ENCODE measurements at places on chromosomes 1 and 21. TPM values are rescaled to one million over a fixed set of nuclear protein-coding genes. Genes with fewer than 3 reads are reported as not detected.

GRCh38 chr1:171219346-171220080 lies 28.8 kb upstream of the FMO1 start:
- DNase-seq: no peak

GRCh38 chr1:117710710-117711109 lies 104.9 kb downstream of the TENT5C start:
- DNase-seq: no peak

DNA sequence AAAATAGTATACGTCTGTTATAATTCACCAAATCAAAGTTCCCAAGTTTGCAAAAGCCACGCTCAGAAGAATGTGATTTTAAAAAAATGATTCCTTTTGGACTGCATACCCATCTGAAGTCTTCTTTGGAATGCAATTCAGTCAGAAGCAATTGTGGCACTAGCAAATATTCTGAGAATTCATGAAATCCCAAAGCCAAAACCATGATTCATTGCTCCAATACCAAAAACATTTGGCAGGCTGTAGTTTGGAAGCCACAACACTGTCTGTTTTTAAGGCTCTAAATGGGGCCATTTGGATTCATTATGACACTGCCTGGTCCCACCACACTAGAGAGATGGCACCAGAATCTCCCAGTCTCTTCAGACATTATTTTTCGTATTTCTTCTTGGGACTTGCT lies 21.8 kb upstream of the LRRC53 start:
- no peak for DNase-seq

DNA sequence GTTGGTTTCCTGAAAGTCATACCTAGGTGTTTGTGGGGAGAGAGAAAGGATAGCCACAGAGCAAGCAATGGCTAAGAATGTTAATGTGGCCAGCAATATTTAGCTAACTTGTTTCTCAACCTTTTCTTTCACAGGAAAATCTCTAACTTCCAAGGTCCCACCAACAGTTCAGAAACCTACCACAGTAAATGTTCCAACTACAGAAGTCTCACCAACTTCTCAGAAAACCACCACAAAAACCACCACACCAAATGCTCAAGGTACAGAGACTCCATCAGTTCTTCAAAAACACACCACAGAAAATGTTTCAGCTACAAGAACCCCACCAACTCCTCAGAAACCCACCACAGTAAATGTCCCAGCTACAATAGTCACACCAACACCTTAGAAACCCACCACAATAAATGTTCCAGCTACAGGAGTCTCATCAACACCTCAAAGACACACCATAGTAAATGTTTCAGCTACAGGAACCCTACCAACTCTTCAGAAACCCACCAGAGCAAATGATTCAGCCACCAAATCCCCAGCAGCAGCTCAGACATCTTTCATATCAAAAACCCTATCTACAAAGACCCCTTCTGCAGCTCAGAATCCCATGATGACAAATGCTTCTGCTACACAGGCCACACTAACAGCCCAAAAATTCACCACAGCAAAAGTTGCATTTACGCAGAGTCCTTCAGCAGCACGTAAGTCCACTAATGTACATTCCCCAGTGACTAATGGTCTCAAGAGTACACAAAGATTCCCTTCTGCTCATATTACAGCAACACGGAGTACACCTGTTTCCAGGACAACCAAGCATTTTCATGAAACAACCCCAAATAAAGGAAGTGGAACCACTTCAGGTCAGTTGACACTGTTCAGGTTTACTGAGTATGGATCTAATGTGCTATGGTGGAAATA lies 15.3 kb downstream of the CD55 start:
- peak; percentile 15 for DNase-seq

ATP6V1G3 gene
- not detected for polyA plus RNA-seq

- no peak for DNase-seq
Measured at GRCh38 chr1:226568975-226569741, 20.6 kb downstream of the STUM start.

GRCh38 chr1:89125913-89126580 lies at the start of gene GBP2:
Gene GBP2 (minus strand): TSS chr1:89126114. CDS start chr1:89121966, 4,148 bp downstream.
- peak; percentile 32 for DNase-seq

DNA sequence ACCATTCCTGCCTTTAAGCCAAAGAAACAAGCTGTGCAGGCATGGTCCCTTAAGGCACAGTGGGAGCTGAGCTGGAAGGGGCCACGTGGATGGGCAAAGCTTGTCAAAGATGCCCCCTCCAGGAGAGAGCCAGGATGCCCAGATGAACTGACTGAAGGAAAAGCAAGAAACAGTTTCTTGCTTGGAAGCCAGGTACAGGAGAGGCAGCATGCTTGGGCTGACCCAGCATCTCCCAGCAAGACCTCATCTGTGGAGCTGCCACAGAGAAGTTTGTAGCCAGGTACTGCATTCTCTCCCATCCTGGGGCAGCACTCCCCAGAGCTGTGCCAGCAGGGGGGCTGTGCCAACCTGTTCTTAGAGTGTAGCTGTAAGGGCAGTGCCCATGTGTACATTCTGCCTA lies 1.3 kb upstream of the SLC50A1 start:
- DNase-seq: no peak

ADCY10 gene
- 0.23 TPM for polyA plus RNA-seq

MYBPH gene
- polyA plus RNA-seq: 0.41 TPM

DNA sequence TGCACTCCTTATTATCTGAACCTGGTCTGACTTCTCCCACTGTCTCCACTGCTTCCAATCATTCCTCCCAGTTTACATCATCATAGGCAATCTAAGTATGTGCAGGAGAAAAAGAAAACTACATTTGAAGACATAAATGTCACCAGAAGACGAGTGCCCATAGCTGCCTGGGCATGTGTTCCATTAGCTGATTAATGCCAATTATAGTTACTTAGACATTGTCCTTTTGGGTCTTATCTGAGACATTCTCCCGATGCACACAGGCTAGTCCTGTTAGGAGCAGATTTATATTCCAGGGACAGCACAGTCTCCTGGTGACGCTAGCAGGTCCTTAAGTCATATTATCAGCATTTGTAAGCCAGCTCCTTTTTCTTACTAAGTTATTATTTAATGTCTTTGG lies 52.6 kb upstream of the PTGFRN start:
- no peak for DNase-seq

DNA sequence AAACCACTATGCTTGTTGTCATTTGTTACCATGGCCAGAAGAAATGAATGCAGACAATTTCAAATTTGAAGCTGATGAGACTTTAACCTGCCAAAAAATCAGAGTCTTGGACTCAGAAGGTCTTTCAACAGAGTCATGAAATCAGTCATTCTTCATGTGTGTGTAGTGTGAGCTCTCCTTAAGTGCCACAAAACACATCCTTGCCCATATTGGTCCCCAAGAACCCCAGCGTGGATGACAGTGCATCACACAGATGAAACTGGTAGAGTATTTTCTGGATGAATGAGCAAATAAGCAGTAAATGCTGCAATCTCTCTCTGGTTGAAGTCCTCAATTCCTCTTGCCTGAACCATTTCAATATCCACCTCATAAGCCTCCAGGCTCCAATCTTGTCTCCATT lies 28.7 kb upstream of the ETS2 start:
- DNase-seq: no peak

MRPS6 gene
- 78.0 TPM for polyA plus RNA-seq

DNA sequence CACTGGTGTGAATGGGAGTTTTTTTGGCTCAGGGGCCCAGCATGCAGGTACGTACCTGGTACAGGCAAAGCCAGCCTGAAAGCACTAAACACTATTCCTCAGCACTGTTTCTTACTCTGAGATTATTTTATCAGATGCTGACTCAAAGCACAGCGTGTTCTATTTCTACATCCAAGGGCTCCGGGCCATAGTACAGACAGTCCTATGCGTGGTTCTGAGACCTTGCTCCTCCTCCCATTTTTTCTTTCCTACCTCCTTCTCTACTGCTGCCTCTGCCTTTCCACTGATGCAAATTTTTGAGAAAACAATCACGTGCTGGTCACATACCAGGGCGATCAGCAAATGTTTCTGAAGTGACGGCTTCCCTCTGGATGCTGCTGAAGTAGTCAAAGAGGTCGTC lies 36.3 kb downstream of the PDPN start:
- DNase-seq: no peak

DNA sequence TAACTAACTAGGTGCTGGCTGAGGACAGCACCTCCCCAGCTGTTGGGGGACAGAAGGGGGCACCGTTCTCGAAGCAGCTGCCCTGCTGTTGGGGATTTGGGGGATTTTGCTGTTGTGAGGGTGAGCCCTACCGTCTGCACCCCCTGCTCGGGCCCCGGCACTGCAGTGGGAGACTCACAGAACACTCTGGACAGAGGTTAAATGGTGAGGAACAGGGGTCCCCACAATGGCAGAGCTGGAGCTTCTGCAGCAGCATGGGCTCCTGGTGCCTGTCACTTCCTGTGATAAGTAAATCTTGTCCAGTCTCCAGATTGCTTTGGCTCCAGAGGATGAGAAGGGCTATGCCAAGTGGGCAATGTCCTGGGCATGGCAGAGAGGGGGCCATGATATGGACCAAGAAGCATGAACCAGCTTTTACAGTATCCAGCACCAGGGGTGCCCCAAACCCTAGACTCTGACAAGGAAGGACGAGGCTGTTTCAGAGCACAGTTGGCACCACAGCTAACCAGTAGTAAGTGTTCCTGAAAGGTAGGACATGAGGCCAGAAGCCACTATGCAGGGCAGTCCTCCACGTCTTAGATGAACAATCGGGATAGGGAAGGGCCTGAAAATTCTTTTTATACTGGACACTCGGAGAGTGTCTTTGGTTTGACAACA lies 365.1 kb upstream of the VAMP3 start:
- no peak for DNase-seq

- DNase-seq: no peak
Measured at GRCh38 chr1:44707959-44708831, 22.8 kb downstream of the RNU5D-1 start.

KIF14 gene
- polyA plus RNA-seq: 7.8 TPM

GRCh38 chr21:32096411-32096810 lies 182.4 kb downstream of the MIS18A start:
- no peak for DNase-seq

TAS1R3 gene
- 0.27 TPM for polyA plus RNA-seq

DNA sequence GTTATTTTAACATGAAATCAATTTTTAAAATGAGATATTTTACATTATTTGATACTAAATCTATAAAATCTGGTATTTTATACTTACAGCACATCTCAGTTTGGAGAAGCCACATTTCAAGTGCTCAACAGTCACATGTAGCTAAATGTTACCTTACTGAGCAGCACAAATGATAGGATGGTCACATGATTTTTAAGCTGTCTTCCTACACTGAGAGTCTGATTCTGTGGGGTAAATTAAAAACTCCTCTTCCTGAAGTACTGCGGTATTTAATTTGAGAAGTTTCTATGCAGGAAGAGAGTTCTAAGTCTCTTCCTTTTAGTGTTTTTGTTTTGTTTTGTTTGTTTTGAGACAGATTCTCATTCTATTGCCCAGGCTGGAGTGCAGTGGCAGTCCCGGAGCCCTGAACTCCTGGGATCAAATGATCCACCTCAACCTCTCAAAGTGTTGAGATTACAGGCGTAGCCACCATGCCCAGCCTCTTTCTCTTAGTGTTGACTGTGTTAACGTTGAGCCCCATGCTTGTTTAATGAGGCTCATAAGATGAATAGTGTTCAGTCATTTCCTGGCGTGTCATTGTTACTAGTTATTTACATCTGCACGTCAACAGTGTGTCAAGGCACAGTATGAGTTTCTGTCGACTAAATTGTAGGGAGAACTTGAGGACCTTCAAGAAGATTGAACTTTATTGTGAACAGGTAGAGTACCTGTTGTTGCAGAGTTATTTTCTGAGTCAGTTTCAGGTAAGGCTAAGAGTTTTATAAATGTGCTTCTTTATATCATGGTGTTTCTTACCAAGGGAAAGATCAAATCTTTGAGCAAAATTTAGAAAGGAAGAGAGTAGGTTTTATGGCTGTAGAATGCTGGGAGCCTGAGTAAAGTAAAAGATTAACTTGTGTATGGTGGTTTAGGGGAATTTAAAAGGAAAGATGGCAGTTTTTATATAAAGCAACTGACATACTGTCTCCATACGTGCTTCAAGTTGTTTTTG lies 3.3 kb downstream of the CNST start:
- no peak for DNase-seq

- DNase-seq: no peak
Measured at GRCh38 chr1:54553602-54554313, 5.7 kb downstream of the ACOT11 start.

- DNase-seq: no peak
Measured at GRCh38 chr21:45589686-45590245, 47.5 kb upstream of the SLC19A1 start.

DNA sequence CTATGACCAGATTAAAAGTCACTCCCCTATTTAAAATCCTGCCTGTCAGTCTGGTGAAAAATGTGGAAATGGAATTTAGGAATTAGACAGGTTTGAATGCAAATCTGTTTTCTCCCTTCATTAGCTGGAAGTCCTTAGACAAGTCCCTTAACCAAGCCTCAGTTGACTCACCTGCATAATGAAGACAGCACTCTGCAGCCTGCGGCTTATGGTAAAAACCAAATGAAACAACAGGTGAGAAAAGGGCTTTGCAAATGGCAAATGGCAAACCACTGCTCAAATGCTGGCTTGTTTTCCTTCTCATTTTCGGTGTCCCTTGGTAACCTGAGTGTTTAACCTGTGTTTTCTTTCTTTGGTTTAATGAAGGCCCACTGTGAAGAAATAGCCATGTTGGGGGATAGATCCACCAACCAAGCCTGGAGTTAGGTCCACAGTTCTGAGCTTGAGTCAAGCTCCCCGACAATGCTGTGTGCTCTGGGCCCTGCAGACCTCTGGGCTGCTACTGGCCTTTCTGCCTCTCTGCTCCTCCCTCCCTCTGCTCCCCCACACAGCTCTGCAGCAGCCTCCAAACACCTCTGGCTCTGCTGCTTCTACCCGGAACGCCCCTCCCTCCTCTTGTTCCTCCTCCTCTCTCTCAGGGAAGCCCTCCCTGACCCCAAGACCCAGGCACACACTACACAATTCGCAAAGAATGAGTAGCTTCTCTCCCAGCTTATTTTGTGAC lies 641.8 kb downstream of the MATN1 start:
- DNase-seq: no peak

DNA sequence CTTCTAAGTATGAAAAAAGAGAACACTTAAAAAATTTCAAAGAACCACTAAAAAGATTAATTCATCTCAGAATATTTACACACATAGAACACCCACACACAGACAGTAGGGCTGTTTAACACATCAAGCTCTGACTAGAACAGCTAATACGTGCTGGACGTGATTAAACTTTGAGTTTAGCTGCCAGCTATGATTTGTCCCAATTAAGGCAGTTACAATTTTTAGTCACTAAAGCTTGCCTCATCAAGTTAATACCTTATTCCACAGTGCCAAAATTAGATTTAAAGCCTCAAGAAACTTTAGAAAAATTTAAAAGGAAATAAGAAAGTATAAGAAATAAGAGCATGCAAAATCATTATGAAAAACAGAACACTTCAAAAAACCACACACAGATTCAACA lies 18.9 kb downstream of the SLC16A1 start:
- no peak for DNase-seq

Data from right lung (tissue), 10 donors.